ENCODE measurements at places on chromosomes 3 and 15. TPM values are rescaled to one million over a fixed set of nuclear protein-coding genes. Genes with fewer than 3 reads are reported as not detected.

- no peak overlapping the region for H3K4me3 ChIP-seq
- no peak overlapping the region for H3K27ac ChIP-seq
- no peak for DNase-seq
These were observed 48.5 kb downstream of the EFHB start for GRCh38 chr3:19885468-19885867.

DNA sequence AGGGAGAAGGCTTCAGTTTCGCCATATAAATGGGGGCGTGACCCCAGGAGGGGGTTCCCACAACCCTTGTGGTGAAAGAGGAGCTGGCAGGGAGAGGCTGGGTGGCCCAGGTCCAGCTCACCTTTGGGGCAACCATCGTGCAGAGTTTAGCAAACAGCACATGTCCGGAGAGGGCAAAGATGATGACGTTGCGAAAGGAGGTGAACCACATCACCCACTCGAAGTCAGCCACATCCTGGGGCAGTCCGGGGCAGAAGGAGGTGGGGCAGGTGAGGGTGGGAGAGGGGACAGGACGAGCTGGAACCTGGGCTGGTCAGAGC lies 3.7 kb downstream of the HHATL start:
- H3K27ac ChIP-seq, result no peak overlapping the region
- H3K4me1 ChIP-seq, result no peaks in the 10 kb centered on the region
- no peaks in the 10 kb centered on the region for H3K27me3 ChIP-seq
- DNase-seq, result no peak
- H3K4me3 ChIP-seq, result no peak overlapping the region

Gene GCSAM
- 0.17 TPM for total RNA-seq

DNA sequence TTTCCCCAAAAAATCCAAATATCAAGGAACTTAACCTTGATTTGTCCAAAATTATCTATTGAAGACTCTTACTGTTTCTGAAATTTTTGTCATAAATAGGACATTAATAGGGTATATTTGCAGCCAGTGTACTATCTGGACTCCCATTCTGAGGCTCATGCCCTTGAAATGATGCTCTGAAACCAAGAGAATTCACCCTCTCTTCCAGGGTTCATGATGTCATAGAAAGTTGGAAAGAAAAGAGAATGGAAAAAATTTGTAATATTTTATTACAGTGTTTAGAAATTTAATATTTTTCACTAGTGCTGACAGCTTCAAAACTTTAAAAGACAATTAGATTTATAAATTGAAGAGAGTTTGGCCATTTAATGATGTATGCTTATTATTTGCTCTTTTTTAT lies 712.5 kb downstream of the MCTP2 start:
- no peak for DNase-seq
- no peaks in the 10 kb centered on the region for H3K27me3 ChIP-seq
- no peaks in the 10 kb centered on the region for H3K36me3 ChIP-seq

Gene GPR176
- total RNA-seq, result 2.2 TPM

GRCh38 chr3:111471831-111472230 lies 70.2 kb upstream of the CD96 start:
- H3K27me3 ChIP-seq, result no peaks in the 10 kb centered on the region
- DNase-seq, result no peak
- no peak overlapping the region for H3K4me3 ChIP-seq
- no peak overlapping the region for H3K27ac ChIP-seq
- H3K36me3 ChIP-seq, result no peaks in the 10 kb centered on the region
